ENCODE measurements at places on chromosomes 13 and 19. TPM values are rescaled to one million over a fixed set of nuclear protein-coding genes. Genes with fewer than 3 reads are reported as not detected.

Gene PRSS57
- total RNA-seq, result not detected

GRCh38 chr19:913080-913748 is at the start of gene R3HDM4:
R3HDM4 (minus strand) TSS chr19:913219; CDS start chr19:913157, 62 bp downstream.
- DNase-seq, result peak; percentile 81

DNA sequence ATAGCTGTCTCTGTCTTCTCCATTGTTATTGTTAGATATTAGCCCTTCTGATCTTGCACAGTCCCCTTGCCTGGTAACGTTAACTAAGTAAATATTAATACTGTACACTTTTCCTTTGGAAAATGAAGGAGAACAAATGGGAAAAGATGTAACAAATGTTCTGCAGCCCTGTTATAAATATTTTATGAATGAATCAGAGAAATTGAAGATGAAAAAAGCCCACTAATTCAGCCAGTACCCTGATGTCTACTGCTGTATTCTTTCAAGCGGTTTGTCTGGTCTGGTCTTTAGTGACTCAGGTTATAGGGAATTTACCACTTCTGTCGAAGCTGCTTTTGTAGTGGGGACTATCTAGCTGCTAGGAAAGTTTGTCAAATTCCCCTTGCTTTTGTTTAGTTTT is 121.0 kb downstream of the COG6 start:
- no peak for DNase-seq

DNA sequence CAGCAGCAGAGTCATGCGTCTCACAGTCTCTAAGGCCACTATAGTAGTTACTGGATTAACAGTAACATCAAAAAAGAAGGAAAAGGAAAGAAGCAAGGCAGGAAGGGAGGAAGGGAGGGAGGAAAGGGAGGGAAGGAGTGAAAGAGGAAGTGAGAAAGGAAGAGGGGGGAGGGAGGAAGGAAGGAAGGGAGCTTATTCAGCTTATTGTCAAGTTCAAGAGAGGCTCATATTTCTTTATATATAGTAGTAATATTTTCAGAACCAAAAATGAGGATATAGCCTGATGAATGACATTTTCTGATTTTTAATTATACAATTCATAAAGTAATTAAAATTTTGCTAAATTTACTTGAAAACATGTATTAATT is 17.7 kb upstream of the RUBCNL start:
- no peak for DNase-seq

All from CD8-positive, alpha-beta memory T cell (primary cell).